ENCODE measurements at places on chromosomes 7 and 10. TPM values are rescaled to one million over a fixed set of nuclear protein-coding genes. Genes with fewer than 3 reads are reported as not detected.

The TUBAL3 gene
- not detected for total RNA-seq

DNA sequence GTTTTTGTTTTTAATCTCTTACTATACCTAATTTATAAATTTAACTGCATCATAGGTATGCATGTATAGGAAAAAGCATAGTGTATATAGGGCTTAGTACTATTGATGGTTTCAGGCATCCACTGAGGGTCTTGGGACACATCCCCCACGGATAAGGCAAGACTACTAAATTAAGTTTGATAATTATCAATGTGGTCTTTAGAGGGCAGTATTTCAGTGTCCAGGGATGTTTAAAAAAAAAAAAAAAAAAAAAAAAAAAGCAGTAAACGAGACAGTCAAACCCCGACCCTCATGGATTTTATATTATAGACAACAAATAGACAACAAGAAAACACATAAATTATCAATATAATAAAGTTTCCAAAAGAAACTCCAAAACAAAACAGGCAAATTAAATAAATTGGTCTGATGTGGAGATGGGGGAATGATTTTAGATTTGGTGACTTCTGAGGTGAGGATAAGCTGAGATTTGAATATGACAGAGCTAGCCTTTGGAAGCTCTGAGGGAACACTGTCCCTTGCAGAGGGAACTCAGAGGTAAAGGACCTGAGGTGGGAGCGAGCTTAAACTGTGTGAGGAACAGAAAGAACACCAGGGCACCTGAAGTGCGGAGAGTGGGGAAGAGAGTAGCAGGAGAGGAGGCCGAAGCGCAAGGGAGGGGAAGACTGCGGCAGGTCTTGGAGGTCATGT is 14.8 kb downstream of the ACSM6 start:
- H3K4me1 ChIP-seq, result no peaks in the 10 kb centered on the region
- no peak for DNase-seq
- H3K36me3 ChIP-seq, result no peaks in the 10 kb centered on the region
- no peak overlapping the region for H3K27ac ChIP-seq

The INMT gene
- 8.6 TPM for total RNA-seq

GRCh38 chr10:118209215-118209614 is 132.9 kb downstream of the FAM204A start:
- no peaks in the 10 kb centered on the region for H3K36me3 ChIP-seq
- H3K27ac ChIP-seq, result no peak overlapping the region
- no peaks in the 10 kb centered on the region for H3K4me1 ChIP-seq
- no peak for DNase-seq
- no peaks in the 10 kb centered on the region for H3K27me3 ChIP-seq

DNA sequence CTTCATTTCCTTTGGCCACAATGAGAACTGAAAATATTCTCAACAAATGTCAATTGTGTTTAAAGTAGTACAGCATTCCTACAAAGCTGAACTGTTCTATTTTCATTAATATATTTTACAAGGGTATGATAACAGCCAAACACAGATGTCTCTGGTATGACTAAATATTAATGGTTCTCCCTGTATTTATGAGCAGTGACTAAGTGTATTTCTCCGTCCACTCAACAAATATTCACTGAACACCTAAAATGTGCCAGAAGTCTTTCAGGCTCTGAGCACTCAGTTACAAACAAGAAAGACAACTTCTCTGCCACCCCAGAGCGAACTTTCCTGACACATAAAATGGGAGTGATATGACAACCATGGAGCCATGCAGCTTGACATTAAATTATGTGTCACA is 135.6 kb downstream of the VPS41 start:
- DNase-seq, result no peak
- no peak overlapping the region for H3K4me3 ChIP-seq
- H3K27me3 ChIP-seq, result no peaks in the 10 kb centered on the region
- H3K4me1 ChIP-seq, result no peaks in the 10 kb centered on the region
- H3K27ac ChIP-seq, result no peak overlapping the region
- H3K36me3 ChIP-seq, result peaks cover 3% of the 10 kb centered on the region

- H3K4me1 ChIP-seq, result no peaks in the 10 kb centered on the region
- H3K36me3 ChIP-seq, result no peaks in the 10 kb centered on the region
- no peak overlapping the region for H3K4me3 ChIP-seq
- H3K27me3 ChIP-seq, result no peaks in the 10 kb centered on the region
These were observed 83.2 kb downstream of the SCRN1 start for GRCh38 chr7:29906200-29907022.

The TAS2R41 gene
- total RNA-seq, result not detected

DNA sequence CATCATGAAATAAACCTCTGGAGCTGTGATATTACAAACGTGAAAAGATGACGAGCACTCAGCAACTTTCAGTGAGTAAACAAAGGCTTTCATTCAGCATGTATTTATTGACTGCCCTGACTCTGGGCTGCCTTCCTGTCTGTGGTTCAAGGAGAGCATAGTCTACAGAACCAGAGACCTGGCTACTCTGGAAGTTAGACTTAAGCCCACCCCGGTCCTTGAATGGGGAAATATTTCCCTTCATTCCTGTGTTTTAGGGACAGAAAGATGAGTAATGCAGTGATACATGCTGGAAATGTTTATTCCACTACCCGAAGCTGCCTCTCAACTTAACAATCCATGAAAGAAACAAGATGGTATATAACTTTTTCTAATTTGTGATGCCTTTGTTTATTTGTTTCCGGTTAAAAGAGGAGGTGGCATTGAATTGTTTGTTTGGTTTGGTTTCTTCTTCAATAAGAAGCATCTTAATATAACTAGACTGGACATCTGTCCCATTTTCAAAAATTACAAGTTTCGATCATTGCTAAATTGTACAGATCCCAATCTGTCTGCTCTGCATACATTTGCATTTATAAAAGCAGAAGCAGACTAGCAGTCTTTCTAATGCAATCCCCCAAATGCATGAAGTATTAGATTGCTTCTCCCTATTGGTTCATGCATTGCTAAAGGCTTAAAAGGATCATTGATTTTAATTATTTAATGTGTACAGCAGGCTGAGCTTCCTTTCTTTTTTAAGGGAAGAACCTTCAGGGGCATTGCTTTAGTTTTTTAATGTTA is 57.7 kb downstream of the TRUB1 start:
- H3K27ac ChIP-seq, result no peak overlapping the region
- H3K4me1 ChIP-seq, result no peaks in the 10 kb centered on the region
- no peak overlapping the region for H3K4me3 ChIP-seq

The PKD2L1 gene
- total RNA-seq, result not detected

The ABCF2 gene
- total RNA-seq, result 73.3 TPM

The ACBD7 gene
- total RNA-seq, result not detected

- H3K27ac ChIP-seq, result no peak overlapping the region
- no peaks in the 10 kb centered on the region for H3K36me3 ChIP-seq
- H3K4me1 ChIP-seq, result no peaks in the 10 kb centered on the region
- DNase-seq, result peak; percentile 16
These were observed 70.9 kb upstream of the CTBP2 start for GRCh38 chr10:125231116-125231812.

The UTF1 gene
- not detected for total RNA-seq

- no peaks in the 10 kb centered on the region for H3K27me3 ChIP-seq
- no peaks in the 10 kb centered on the region for H3K4me1 ChIP-seq
- DNase-seq, result no peak
- no peak overlapping the region for H3K4me3 ChIP-seq
These were observed 202.1 kb downstream of the HECW1 start for GRCh38 chr7:43314379-43315158.

The SLC16A12 gene
- 0.97 TPM for total RNA-seq

- no peak for DNase-seq
- H3K4me3 ChIP-seq, result no peak overlapping the region
- H3K27ac ChIP-seq, result no peak overlapping the region
- no peaks in the 10 kb centered on the region for H3K27me3 ChIP-seq
These were observed 85.4 kb downstream of the MACC1 start for GRCh38 chr7:20131776-20132175.

GRCh38 chr10:126930131-126930882 is 25.1 kb downstream of the DOCK1 start:
- H3K36me3 ChIP-seq, result no peaks in the 10 kb centered on the region
- H3K27ac ChIP-seq, result no peak overlapping the region
- no peak for DNase-seq
- H3K27me3 ChIP-seq, result no peaks in the 10 kb centered on the region
- peaks cover 9% of the 10 kb centered on the region for H3K4me1 ChIP-seq

DNA sequence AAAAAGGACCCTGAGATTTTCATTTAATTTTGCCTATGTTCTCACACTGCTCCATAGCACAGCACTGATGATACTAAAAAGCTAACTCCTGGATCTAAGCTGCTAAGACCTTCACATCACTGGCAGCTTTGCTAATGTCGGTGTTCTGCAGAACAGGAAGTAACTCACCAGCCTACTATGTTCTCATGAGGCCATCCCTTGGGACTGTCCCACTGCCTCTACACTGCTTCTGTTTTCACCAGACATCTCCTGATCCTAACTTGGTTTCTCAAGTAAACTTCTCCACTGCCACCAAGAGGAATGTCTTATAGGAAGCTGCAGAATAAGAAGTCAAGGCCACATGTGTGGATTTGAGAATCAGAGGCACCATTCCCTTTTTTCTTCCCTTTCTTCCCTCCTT is 15.1 kb downstream of the HTR7 start:
- H3K4me3 ChIP-seq, result no peak overlapping the region
- no peaks in the 10 kb centered on the region for H3K4me1 ChIP-seq
- DNase-seq, result no peak
- no peaks in the 10 kb centered on the region for H3K36me3 ChIP-seq
- H3K27ac ChIP-seq, result no peak overlapping the region

DNA sequence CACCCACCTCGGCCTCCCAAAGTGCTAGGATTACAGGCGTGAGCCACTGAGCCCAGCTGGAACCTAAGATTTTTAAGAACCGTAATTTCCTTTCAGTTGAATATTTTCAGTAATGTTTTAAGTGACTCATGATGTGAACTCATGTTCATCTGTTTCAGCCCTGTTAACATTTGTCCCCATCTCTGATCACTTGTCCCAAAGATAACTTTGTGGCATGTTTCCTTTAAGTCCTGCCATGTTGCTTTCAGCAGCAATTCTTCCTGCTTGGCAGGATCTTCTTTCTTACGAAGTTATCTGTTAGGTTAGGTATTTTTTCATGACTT is 19.3 kb downstream of the ZRANB1 start:
- H3K36me3 ChIP-seq, result peaks cover 1% of the 10 kb centered on the region
- DNase-seq, result no peak
- H3K27ac ChIP-seq, result peak overlapping the region; percentile 47
- H3K4me1 ChIP-seq, result peaks cover 82% of the 10 kb centered on the region

The MYOZ1 gene
- 1,047 TPM for total RNA-seq

- H3K4me3 ChIP-seq, result no peak overlapping the region
- no peaks in the 10 kb centered on the region for H3K36me3 ChIP-seq
- no peaks in the 10 kb centered on the region for H3K27me3 ChIP-seq
- DNase-seq, result no peak
These were observed 63.0 kb downstream of the ZNF438 start for GRCh38 chr10:30968711-30969110.

DNA sequence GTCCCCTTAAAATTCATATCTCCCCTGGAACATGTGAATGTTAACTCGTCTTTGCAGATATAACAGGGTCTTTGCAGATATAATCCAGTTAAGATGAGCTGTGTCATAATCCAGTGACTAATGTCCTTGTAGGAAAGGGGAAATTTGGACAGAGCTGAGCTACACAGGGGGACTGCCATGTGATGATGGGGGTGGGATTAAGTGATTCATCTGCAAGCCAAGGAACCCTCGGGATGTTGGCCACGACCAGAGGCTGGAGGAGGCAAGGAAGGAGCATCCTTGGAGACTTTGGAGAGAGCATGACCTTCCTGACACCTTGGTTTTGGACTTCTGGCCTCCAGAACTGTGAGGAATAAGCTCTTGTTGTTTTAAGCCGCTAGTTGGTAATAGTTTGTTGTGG is 153.9 kb upstream of the PCBD1 start:
- no peaks in the 10 kb centered on the region for H3K36me3 ChIP-seq
- DNase-seq, result no peak
- no peaks in the 10 kb centered on the region for H3K4me1 ChIP-seq
- no peak overlapping the region for H3K4me3 ChIP-seq

GRCh38 chr7:106448992-106449859 is 164.4 kb upstream of the NAMPT start:
- H3K4me3 ChIP-seq, result no peak overlapping the region
- no peaks in the 10 kb centered on the region for H3K36me3 ChIP-seq
- no peaks in the 10 kb centered on the region for H3K4me1 ChIP-seq
- H3K27me3 ChIP-seq, result no peaks in the 10 kb centered on the region

- H3K4me1 ChIP-seq, result no peaks in the 10 kb centered on the region
- no peak overlapping the region for H3K27ac ChIP-seq
- no peak for DNase-seq
These were observed 35.7 kb downstream of the PRKG1 start for GRCh38 chr10:51109801-51110533.

- no peak overlapping the region for H3K4me3 ChIP-seq
- no peaks in the 10 kb centered on the region for H3K27me3 ChIP-seq
- peaks cover 81% of the 10 kb centered on the region for H3K36me3 ChIP-seq
- H3K4me1 ChIP-seq, result no peaks in the 10 kb centered on the region
These were observed 32.5 kb downstream of the NUB1 start for GRCh38 chr7:151374139-151374538.

The TAS2R5 gene
- not detected for total RNA-seq

- no peak overlapping the region for H3K27ac ChIP-seq
- H3K36me3 ChIP-seq, result no peaks in the 10 kb centered on the region
- H3K4me1 ChIP-seq, result no peaks in the 10 kb centered on the region
These were observed 5.4 kb upstream of the ADCYAP1R1 start for GRCh38 chr7:31046723-31047122.

The SLC39A12 gene
- total RNA-seq, result not detected

DNA sequence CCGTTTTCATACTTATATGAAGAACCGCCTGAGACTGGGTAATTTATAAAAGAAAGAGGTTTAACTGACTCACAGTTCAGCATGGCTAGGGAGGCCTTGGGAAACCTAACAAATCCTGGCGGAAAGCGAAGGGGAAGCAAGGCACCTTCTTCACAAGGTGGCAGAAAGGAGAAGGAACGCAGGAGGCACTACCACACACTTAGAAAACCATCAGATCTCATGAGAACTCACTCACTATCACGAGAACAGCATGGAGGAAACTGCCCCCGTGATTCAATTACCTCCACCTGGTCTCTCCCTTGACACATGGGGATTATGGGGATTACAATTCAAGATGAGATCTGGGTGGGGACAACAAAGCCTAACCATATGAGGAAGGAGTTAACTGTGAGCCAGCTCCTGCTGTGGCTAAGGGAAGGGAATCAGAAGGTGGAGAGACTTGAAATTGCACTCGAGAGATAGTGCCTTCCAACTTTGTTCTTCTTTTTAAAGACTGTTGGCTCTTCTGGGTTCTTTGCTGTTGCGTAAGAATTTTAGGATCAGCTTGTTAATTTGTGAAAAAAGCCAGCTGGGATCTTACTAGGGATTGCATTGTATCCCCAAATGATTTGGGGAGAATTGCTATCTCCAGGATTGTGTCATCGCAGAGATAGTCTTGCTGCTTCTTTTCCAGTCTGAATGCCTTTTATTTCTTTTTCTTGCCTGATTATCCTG is 21.0 kb downstream of the OPTN start:
- no peak for DNase-seq
- peaks cover 56% of the 10 kb centered on the region for H3K4me1 ChIP-seq
- H3K36me3 ChIP-seq, result peaks cover 3% of the 10 kb centered on the region
- H3K27me3 ChIP-seq, result no peaks in the 10 kb centered on the region
- H3K27ac ChIP-seq, result peak overlapping the region; percentile 97

The DNAH11 gene
- total RNA-seq, result 0.17 TPM

Measured in gastrocnemius medialis (tissue), 4 donors.